ENCODE measurements at places on chromosomes 4 and X.

GRCh38 chr4:142128529-142128928, 492.1 kb downstream of the IL15 start:
- no peak for DNase-seq
- H3K4me3 ChIP-seq: no peak overlapping the region
- no peaks in the 10 kb centered on the region for H3K27me3 ChIP-seq
- peaks cover 20% of the 10 kb centered on the region for H3K4me1 ChIP-seq

DNA sequence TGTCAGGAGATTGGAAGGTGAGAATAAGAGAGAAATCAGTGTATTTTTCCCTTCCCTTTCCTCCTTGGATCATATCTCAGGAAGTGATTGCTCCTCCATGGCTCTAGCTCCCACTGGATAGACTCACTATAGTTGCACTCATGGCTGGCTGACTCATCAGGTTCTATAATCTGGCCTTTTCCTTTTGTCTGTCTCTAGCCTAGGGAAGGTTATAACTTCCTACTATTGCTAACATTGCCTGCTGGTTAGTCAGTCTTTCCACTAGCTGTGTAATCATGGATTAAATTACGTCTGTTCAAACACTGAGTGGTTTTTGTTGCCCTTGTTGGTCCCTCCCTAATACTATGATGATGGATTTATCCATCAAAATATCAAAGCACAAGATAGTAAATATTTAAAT, 195.5 kb upstream of the VEGFC start:
- no peak overlapping the region for H3K4me3 ChIP-seq
- DNase-seq: no peak
- no peaks in the 10 kb centered on the region for H3K36me3 ChIP-seq
- H3K27me3 ChIP-seq: no peaks in the 10 kb centered on the region

GRCh38 chrX:85630901-85631300, 251.4 kb upstream of the POF1B start:
- H3K4me3 ChIP-seq: no peak overlapping the region
- no peaks in the 10 kb centered on the region for H3K4me1 ChIP-seq
- no peak overlapping the region for H3K27ac ChIP-seq
- H3K27me3 ChIP-seq: no peaks in the 10 kb centered on the region
- H3K36me3 ChIP-seq: no peaks in the 10 kb centered on the region

- H3K27ac ChIP-seq: no peak overlapping the region
- H3K4me3 ChIP-seq: no peak overlapping the region
- no peak for DNase-seq
Measured at GRCh38 chrX:15786915-15787314, 3.4 kb upstream of the ZRSR2 start.

GRCh38 chrX:42442745-42443144, 335.2 kb downstream of the PPP1R2C start:
- H3K27ac ChIP-seq: no peak overlapping the region
- peaks cover 5% of the 10 kb centered on the region for H3K36me3 ChIP-seq
- H3K4me3 ChIP-seq: no peak overlapping the region
- DNase-seq: no peak
- no peaks in the 10 kb centered on the region for H3K27me3 ChIP-seq

DNA sequence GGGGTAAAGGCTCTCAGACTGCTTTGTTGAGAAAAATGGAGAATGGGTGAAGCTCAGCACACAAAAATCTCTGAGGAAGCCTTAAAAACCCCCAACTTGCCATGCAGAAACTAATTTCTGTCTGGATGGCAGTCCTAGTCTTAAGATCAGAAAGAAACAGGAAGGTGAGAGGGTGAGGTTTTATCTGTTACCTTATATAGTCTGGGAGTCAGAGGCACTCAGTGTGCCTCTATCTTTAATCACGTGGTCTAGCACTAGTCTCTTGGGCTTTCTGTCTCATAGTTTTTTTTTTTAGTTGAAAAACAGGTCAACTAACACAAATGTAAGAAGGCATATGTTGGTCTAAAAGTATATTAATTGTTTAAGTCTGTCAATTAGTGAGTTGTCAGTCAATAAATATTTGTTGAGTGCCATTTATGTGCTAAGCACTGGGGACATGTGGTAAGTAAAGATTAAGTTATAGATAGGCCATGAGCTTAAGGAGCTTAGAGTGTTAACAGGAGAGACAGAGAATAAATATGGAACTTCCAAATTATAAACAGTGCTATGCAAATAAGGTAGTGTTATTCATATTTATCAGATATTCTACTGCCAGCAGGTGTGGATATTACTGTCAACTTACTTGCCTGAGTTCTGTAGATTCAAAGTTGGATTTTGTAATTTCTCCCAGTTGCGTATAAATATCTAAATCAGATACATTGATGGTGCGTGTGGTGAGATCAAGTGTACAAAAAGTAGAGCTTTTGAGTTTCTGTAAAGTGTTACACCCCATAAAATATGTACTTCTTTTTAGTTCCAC, 7.0 kb downstream of the CYBB start:
- no peaks in the 10 kb centered on the region for H3K36me3 ChIP-seq
- H3K4me1 ChIP-seq: peaks cover 26% of the 10 kb centered on the region
- H3K27ac ChIP-seq: peak overlapping the region; percentile 76
- no peak for DNase-seq
- no peaks in the 10 kb centered on the region for H3K27me3 ChIP-seq

GRCh38 chr4:181520790-181521189, 722.4 kb upstream of the TENM3 start:
- no peak for DNase-seq
- no peaks in the 10 kb centered on the region for H3K36me3 ChIP-seq
- H3K4me3 ChIP-seq: no peak overlapping the region
- no peaks in the 10 kb centered on the region for H3K27me3 ChIP-seq

- H3K27me3 ChIP-seq: no peaks in the 10 kb centered on the region
- DNase-seq: no peak
- H3K27ac ChIP-seq: no peak overlapping the region
Measured at GRCh38 chrX:97672138-97672537, 788.4 kb downstream of the RPA4 start.

- peaks cover 51% of the 10 kb centered on the region for H3K4me1 ChIP-seq
- peaks cover 10% of the 10 kb centered on the region for H3K36me3 ChIP-seq
- H3K27ac ChIP-seq: peak overlapping the region; percentile 80
Measured at GRCh38 chrX:70452143-70452733, 7.6 kb downstream of the DLG3 start.

DNA sequence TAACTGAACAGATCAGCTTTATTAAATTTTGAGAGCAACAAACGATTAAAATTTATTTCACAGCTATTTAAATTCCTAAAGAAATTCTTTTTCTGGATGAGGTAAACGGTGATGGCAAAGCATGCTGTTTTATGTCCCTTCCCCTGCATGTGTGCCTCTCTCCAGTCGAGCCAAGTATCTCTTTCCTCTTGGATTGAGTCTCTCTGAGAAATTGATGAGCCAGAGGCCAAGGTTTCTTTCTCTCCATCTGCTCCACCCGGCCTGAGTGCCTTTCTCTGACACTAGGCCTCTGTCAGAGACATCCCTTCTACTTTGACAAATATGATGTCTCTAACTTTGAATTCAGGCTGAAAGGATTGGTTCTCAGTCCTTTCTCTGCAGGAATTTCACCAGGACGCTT, 42.6 kb upstream of the PARM1 start:
- no peak overlapping the region for H3K4me3 ChIP-seq
- H3K4me1 ChIP-seq: no peaks in the 10 kb centered on the region
- no peaks in the 10 kb centered on the region for H3K27me3 ChIP-seq
- DNase-seq: no peak
- H3K36me3 ChIP-seq: no peaks in the 10 kb centered on the region

- H3K27ac ChIP-seq: no peak overlapping the region
- no peaks in the 10 kb centered on the region for H3K4me1 ChIP-seq
- no peak overlapping the region for H3K4me3 ChIP-seq
- DNase-seq: no peak
Measured at GRCh38 chrX:14291666-14292500, 237.5 kb upstream of the GLRA2 start.

- no peak overlapping the region for H3K4me3 ChIP-seq
- H3K4me1 ChIP-seq: no peaks in the 10 kb centered on the region
- no peak for DNase-seq
- no peak overlapping the region for H3K27ac ChIP-seq
Measured at GRCh38 chrX:131746491-131746968, 202.7 kb downstream of the OR13H1 start.

Data from activated naive CD4-positive, alpha-beta T cell treated with anti-CD3 and anti-CD28 coated beads, Interleukin-2, amount 10 ng/mL, durations not matched to agents 7 days and 5 days (primary cell).